ENCODE measurements at places on chromosomes 1 and 21.

DNA sequence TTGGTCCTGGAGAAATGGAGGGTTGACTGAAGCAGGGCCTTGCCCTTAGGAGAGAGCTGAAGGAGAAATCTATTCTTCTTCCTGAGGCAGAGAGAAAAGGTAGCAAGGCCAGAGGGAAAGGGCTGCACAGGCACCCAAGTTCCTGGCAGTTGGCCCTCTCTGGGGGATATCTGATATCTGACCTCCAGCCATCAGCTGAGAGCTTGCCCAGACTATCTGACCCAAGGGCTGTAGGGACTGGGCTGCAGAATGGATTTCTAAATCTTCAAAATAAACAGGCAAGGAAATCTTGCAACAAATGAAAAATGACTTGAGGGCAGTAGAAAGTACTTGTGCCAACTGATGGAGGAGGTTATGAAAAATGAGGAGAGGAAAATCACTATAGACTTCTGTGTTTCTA lies 498 bp upstream of the CLCA2 start:
- DNase-seq = no peak

GRCh38 chr1:204224655-204225054 lies 10.9 kb upstream of the GOLT1A start:
- no peak for DNase-seq

GRCh38 chr1:23475134-23475628 lies 8.8 kb downstream of the ASAP3 start:
- no peak for DNase-seq

- no peak for DNase-seq
Observed at GRCh38 chr1:109307274-109308021, 637 bp upstream of the MYBPHL start.

DNA sequence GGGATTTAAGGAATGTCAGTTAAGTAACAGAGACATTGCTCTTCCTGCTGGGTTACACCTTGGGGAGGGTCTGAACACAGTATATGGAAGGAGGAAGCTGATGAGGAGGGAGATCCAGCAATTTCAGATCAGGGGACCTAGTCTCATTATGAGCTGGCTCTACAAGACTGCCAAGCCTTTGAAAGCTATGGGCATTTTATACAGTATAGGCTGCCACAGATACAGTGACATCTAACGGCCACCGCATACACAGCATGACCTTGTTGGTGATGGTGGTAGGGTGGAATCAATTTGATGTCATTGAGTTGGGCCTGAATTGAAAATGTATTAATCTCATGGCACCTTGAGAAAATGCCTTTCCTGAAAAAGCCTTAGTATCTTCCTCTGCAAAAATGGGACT lies 22.6 kb upstream of the ZP4 start:
- no peak for DNase-seq

DNA sequence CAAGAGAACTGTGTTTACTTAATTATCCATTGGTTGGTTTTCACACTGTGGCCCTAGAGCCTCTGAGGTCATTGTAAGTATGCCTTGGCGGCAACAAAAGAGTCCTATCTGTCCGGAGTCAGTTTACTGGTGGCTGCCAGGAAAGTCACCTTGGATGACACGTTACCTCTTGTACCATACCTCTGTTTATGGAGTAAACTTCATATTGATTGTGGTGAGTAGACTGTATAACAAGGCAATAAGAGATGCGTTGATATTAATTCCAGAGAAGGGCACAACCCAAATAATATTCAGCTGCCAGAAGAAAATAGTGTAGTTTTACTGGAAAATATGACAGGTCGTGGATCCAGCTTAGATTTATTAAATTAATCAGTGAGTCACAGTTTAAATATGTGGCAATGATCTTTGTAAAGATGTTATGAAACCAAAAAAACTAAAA lies 20.4 kb upstream of the KIF14 start:
- no peak for DNase-seq

- no peak for DNase-seq
Observed at GRCh38 chr1:96048572-96049212, 672.9 kb upstream of the PTBP2 start.

GRCh38 chr1:91795591-91796389 lies 90.2 kb downstream of the TGFBR3 start:
- no peak for DNase-seq

DNA sequence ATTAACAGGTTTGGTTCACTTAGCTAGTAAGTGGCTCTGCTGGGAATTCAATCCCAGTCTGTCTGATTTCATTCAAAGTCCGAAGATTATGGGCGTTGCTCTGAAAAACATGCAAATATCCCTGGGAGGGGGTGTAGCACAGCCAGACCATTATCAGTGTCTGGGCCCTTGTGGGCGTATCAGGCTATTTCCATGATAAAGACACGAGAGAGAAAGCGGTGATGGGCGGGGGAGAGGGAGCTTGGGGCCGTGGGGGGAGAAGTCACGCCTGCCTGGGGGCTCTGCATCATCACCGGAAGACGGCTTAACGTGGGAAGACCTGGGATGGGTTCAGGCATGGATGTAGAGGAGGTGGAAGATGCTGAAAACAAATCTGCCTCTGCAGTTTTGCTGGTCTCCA lies 25.8 kb downstream of the IL6R start:
- DNase-seq = no peak

DNA sequence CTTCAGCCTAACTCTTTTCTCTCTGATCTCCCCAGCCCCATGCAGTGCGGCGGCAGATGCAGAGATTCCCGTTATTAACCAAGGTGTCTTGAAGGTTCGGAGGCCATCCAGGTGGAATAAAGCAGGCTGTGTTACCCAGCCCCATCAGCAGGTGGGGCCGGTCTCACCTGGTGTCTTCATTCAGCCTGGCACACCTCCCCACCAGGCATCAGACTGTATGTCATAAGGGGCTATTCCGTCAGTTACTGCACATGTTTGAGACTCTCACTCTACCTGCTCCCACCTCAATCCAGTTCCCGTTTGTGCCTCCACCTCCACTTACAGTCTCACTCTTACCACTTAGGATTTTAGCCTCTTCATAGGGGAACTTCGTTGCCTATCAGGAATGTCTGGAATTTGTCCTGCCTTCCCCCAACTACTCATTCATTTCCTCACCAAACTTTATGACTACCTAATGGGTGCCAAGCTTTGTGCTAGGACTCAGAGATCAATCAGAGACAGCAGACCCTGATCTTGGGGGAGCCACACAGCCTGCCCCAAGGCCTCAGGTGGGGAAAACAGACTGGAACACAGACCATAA lies 170.2 kb downstream of the PLPP3 start:
- DNase-seq = no peak

Measured in stimulated activated CD4-positive, alpha-beta T cell treated with anti-CD3 and anti-CD28 coated beads, TNF-alpha, amount 100 ng/mL, for 48 hours (primary cell).